ENCODE measurements at places on chromosomes 6 and 20. TPM values are rescaled to one million over a fixed set of nuclear protein-coding genes. Genes with fewer than 3 reads are reported as not detected.

GRCh38 chr6:23505026-23505425, 621.0 kb upstream of the NRSN1 start:
- no peaks in the 10 kb centered on the region for H3K4me1 ChIP-seq
- H3K27me3 ChIP-seq, result no peaks in the 10 kb centered on the region
- H3K4me3 ChIP-seq, result no peak overlapping the region

GRCh38 chr20:2228926-2229325, 66.9 kb upstream of the TGM3 start:
- no peaks in the 10 kb centered on the region for H3K36me3 ChIP-seq
- no peaks in the 10 kb centered on the region for H3K27me3 ChIP-seq
- H3K4me1 ChIP-seq, result no peaks in the 10 kb centered on the region
- H3K27ac ChIP-seq, result no peak overlapping the region
- no peak overlapping the region for H3K4me3 ChIP-seq
- DNase-seq, result no peak

Gene FAXC
- not detected for total RNA-seq

GRCh38 chr6:27156874-27157458, 90.5 kb upstream of the PRSS16 start:
- H3K27ac ChIP-seq, result peak overlapping the region; percentile 81
- H3K4me3 ChIP-seq, result peak overlapping the region; percentile 89
- no peaks in the 10 kb centered on the region for H3K36me3 ChIP-seq

- no peaks in the 10 kb centered on the region for H3K36me3 ChIP-seq
- H3K4me1 ChIP-seq, result peaks cover 6% of the 10 kb centered on the region
- peak; percentile 4 for DNase-seq
- H3K27ac ChIP-seq, result no peak overlapping the region
- H3K4me3 ChIP-seq, result no peak overlapping the region
- H3K27me3 ChIP-seq, result peaks cover 10% of the 10 kb centered on the region
Observed at GRCh38 chr6:169964486-169965180, 213.2 kb downstream of the ERMARD start.

Gene GCNT2
- total RNA-seq, result 25.9 TPM

DNA sequence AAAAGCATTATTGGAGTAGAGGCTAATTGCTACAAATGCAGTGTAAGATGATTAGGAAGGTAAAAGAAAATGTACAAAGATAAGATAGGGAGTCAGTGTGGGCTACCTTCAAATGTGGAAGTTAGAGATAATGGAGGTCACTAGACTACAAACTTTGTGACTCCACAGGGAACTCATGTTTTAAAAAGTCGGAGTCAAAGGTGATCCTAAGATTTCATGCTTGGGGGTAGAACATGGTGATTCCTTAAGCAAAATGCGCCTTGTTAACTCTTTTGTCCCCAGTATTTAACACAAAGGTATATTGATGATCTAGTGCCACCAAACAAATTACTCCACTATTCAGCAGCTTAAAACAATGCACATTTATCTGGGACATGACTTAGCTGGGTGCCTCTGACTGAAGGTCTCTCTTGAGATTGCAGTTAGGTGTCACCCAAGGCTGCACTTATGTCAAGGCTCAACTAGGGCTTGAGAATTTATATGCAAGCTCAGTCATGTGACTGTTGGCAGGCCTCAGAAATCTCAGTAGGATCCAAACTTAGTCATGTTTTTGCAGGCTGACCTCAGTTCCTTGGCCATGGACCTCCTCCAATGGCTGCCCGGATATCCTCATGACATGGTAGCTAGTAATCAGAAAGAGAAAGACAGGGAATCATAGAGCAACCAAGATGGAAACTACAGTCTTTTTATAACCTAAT, 11.4 kb upstream of the SNX9 start:
- H3K4me3 ChIP-seq, result no peak overlapping the region
- H3K36me3 ChIP-seq, result peaks cover 1% of the 10 kb centered on the region
- H3K27me3 ChIP-seq, result no peaks in the 10 kb centered on the region
- no peak for DNase-seq

GRCh38 chr20:16479666-16480065, 93.6 kb downstream of the KIF16B start:
- DNase-seq, result no peak
- peaks cover 8% of the 10 kb centered on the region for H3K4me1 ChIP-seq
- H3K36me3 ChIP-seq, result peaks cover 7% of the 10 kb centered on the region
- H3K27ac ChIP-seq, result no peak overlapping the region

- no peaks in the 10 kb centered on the region for H3K36me3 ChIP-seq
- no peak overlapping the region for H3K27ac ChIP-seq
- peaks cover 13% of the 10 kb centered on the region for H3K27me3 ChIP-seq
- DNase-seq, result no peak
- H3K4me3 ChIP-seq, result no peak overlapping the region
Observed at GRCh38 chr6:30774701-30775100, 30.4 kb upstream of the IER3 start.

Gene GRIK2
- total RNA-seq, result 0.11 TPM

- H3K27ac ChIP-seq, result no peak overlapping the region
- DNase-seq, result no peak
- no peak overlapping the region for H3K4me3 ChIP-seq
- no peaks in the 10 kb centered on the region for H3K4me1 ChIP-seq
- H3K36me3 ChIP-seq, result no peaks in the 10 kb centered on the region
Observed at GRCh38 chr6:127641905-127642304, 64.9 kb downstream of the C6orf58 start.

DNA sequence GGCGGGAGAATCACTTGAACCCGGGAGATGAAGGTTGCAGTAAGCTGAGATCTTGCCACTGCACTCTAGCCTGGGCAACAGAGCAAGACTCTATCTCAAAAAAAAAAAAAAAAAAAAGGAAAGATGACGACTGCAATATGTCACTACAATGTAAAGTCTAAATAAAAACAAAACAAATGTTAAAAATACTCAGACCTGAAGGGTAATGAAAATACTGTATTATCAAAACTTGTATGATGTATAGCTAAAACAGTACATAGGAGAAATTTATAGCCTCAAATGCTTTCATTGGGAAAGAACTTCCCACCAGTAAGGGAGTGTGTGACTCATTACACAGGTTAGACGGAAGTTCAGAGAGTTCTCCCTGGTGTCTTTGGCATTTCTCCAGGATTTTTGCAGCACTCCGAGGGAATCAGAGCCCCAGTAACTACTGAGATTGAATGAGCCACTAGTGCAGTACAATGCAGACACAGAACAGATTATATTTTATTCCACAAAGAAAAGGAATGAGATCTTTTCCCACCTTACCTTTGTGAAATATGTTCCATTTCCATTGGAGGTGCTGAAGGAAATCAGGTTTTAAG, 12.5 kb upstream of the RALGAPB start:
- H3K36me3 ChIP-seq, result no peaks in the 10 kb centered on the region
- peaks cover 2% of the 10 kb centered on the region for H3K27me3 ChIP-seq
- H3K4me3 ChIP-seq, result no peak overlapping the region

Gene HMGCLL1
- not detected for total RNA-seq

Measured in activated B cell treated with CpG ODN at 0.5 μM for 24 hours (primary cell).